ENCODE measurements at places on chromosomes 5 and 9.

- DNase-seq = no peak
These were observed 162.0 kb downstream of the SLC25A46 start for GRCh38 chr5:110900829-110901228.

DNA sequence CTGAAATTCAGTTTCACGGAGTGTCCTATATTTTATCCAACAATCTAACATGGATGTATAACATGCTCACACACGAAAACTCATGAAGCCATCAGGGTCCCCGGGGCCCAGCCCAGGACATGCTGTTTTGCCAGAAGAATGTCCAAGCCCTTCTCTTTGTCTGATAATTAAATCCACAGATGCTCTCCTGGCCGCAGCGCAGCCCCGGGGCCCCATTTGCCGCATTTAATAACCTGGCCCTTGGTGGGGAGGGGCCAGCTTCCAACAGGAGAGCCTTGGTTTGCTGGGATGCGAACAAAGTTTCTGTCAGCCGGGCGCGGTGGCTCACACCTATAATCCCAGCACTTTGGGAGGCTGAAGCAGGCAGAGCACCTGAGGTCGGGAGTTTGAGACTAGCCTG, 30.0 kb downstream of the PLPP7 start:
- no peak for DNase-seq

DNA sequence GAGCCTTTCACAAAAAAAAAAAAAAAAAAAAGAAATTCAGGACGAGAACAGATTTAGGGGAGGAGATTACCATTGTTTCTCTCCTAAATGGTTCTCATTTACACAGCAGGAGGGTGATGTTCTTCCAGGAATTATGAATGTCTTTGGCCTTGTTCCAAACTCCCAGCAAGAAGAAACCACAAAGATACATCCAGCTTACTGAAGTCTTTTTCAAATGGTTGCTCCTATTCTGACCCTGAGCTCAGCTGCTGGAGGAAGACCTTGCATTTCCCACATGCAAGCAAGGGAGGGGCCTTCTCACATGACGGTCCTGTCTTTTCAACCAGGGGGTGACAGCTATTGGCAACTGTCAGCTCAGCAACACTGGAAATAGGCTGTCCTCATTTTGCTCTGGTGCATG, 203.0 kb upstream of the VLDLR start:
- no peak for DNase-seq

DNA sequence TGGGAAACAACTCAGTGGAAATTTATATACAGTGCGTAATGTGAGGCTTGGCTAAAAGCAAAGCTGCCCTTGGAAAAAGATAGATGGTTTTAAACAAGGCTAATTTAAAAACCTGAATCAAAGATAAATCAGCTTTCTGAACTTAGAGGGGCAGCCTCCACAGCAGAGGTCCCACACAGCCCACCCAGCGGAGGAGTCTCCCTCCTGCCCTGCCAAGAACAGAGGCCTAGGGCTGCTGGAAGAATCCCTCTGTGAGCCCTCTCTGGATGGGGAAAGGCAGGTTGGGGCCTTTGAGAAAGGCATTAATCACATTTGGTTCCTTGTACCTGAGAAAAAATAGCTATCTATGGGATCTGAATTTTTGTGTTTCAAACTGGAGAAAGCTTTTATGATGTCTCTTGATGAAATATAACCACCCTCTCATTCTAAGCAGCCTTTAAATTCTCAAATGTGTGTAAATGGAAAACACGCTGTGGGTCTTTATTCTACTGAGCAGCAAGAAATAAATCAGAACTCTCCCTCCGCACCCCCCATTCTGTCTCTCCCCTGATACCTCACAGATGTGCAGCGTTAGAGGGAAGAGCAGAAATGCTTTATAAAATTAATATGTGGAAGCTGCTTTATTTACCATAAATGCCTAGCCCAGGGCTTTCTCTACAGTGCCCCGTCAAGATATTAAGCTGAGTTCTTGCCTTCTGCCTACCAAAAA, 329.2 kb downstream of the EFNA5 start:
- DNase-seq = no peak

DNA sequence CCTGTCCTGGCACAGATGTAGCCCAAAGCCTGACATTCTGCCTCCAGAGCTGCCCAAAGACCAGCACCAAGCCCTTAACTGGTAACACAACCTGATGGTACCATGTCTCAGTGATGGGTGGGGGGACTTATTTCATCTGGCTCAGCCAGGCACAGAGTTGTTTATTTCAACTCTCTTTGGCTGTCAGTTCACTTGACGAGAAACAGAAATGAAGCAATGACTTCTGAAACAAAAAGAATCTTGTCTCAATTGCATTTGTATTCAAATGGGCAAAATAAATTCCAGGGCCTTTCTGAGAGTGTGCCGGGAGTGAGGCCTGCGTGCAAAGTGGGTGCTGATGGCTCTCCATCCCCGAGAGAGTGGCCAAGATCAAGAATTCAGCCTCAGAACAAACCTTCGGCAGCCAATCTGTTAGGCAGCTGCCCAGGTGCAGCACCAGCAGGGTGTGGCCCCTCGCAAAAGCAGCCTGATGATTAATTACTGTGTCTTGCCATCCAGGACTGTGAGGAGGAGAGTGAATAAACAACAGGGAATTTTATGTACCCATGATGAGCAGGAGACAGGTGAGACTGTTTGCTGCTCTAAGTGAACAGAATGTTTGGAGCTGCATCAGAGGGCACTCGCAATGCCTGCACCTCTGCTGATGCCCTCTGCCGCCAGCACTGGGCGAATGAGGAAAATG, 238.0 kb downstream of the HSPA4 start:
- DNase-seq = no peak

Measured in esophagus squamous epithelium (tissue), 5 donors.